ENCODE measurements at places on chromosomes 1 and 21.

GRCh38 chr1:151620286-151620685 lies 8.4 kb downstream of the SNX27 start:
- ATAC-seq, result no peak

- no peak for ATAC-seq
These were observed 309.7 kb upstream of the ZRANB2 start for GRCh38 chr1:71390518-71390917.

GRCh38 chr1:153526132-153526543 lies 9.7 kb downstream of the S100A6 start:
- peak; percentile 68 for ATAC-seq

- ATAC-seq, result no peak
These were observed 14.1 kb upstream of the KCNA2 start for GRCh38 chr1:110620250-110620615.

GRCh38 chr1:15916417-15916816 lies 59.5 kb downstream of the ZBTB17 start:
- no peak for ATAC-seq

DNA sequence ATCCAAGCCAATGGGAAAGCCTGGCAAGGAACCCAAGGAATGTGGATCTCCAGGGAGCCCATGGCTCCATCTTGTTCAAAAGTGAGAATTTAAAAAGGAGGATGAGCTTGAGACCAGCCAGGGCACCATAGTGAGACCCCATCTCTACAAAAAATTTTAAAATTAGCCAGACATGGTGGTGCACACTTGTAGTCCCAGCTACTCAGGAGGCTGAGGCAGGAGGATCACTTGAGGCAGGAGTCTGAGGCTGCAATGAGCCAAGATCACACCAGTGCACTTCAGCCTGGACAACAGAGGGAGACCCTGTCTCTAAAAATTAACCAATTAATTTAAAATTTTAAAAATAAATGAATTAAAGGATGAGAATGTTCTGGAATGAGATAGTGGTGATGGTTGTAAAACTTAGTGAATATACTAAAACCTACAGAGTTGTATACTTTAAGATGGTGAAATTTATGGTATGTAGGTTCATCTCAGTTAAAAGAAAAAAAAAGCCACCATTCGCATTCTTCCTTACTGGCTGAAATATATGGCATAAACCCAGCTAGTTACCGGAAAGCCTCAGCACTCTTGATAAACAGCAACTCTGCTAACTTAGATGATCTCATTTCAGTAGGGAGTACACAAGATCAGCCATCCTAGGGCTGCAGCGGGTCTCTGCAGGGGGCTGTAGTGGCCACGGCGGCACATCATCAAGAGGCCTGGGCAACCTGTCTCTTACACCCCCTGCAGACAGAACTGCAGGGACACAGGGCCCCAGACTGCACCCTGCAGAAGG lies 48.3 kb upstream of the H6PD start:
- no peak for ATAC-seq

GRCh38 chr1:160997323-160998038 lies 23.5 kb downstream of the F11R start:
- ATAC-seq, result peak; percentile 52

- ATAC-seq, result no peak
These were observed 89.9 kb upstream of the ARTN start for GRCh38 chr1:43843684-43844083.

DNA sequence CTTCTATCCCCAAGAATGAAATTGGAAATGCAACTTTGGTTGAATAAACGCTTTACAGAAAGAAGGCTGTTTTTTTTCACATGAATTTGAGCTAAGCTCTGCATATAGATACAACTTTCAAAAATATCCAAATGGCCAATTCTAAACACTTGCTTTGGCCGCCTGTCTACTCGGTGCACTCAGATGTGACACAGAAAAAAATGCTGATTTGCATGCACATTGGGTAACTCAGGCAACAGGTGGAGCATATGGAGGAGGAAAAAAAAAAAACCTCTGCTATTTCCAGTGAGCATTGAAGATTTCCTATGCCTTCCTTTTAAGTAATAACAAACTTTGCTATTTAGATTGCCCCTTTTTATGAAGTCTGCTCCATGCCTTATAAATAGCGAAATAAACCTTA lies 262.5 kb downstream of the GRIK1 start:
- no peak for ATAC-seq

DNA sequence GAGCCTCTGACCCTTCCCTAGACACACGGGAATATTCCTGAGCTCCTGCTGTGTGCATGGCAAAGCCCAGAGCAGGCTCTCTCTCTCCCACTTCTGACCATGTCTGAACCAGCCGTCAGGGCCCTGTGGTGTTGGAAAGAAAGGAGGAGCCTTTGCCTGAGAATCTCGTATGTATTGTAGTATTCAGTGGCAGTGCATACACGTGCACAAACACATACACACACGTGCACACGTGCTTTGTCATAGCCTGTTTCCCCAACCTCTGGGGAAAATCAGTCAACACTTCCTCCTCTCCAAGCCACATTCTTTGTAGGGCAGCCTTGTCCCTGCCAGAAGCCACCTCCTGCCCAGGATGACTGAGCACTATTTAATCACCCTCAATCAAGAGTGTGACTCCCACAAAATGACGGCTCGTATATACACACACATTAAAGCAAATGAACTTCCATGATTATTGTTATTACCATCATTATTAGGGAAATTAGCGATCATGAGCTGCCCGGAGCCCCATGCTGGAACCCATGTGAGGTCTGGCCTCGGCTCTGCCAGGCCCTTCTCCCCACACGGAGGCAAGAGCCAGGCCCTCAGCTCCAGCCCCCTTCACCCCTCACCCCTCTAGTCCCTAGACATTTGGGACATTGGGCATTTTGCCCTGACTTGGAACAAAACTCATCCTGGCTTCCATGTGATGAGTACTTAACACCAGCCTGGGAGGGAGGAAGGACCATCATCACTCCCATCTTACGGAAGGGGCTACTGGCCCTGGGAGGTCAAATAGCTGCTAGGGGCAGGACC lies 331.9 kb downstream of the NPHP4 start:
- peak; percentile 77 for ATAC-seq

DNA sequence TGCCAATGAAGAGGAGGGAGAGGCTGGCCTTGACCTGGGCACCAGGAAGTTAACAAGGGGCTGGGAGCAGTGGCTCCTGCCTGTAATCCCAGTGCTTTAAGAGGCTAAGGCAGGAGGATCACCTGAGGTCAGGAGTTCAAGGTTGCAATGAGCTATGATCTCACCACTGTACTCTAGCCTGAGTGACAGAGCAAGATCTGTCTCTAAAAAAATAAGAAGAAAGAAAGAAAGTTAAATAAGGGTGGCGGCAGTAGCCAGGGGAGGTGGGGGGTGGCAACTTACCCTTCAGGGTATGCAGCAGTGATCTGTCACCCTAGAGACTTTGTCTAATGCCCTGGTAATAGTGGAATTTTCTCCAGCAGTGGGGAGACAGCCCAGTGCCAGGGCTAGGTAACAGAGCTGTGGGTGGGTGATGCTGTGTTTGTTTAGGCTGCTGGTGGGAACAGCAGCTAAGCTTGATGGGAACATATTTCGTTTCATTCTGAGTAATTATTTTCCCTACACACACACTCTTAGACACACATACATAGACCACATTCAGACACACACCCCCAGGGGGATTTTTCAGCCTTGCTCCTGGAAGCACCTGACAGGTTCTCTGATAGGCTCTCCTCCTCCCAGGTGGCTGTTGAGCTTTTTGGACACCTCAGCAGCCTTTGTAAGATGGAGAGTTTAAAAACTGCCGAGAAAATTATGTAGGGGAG lies 11.3 kb upstream of the SYT6 start:
- ATAC-seq, result no peak

DNA sequence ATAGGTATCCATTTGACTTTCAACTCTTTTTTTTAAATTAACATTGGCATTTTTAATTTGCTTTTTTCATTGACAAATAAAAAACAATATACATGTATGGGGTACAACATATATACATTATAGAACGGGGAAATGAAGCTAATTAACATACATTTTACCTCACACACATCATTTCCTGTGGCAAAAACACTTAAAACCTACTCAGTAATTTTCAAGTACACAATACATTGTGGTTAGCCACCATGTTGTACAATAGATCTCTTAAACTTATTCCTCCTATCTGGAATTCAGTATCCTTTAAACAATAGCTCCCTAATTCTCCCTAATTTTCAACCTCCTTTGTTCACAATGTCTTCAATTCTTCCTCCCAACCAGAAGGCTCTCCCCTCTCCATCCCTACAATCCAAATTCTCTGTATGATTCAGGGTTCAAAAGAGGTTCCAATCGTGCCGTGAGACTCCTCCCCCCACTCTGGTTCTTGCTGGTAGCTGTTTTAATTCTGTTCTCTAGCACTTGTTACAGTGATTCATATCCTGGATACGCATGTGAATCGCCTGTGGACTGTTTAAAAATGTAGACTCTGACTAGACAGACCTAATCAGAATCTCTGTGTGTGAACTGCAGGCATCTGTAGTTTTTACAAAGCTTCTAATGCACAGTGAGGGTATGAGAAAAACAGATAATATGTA lies 87.6 kb upstream of the DUSP10 start:
- peak; percentile 85 for ATAC-seq

DNA sequence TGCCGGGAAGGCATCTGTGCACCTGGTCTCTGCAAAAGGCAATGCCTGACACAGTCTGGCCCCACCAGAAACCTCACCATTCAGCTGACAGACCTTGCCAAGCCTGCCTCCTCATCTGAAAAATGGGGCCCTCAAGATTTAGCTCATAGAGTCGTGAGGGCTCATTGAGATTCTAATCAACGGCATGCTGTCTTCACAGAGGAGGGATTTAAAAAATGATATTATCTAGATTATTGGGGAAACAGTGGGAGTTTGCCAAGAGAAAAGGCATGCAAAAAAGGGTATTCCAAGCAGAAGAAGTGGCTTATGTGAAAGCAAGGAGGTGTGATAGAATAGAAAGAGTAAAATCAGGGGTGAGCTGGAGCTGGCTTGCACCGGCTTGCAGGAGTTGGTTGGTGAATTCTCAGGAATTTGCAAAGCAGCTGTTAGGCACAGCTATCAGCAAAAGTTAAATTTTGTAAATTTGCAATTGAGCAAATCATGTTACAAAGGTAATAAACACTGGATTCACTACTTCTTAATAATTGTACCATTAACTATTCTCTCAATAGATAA lies 91.7 kb upstream of the WNT4 start:
- ATAC-seq, result no peak

GRCh38 chr21:35635261-35635660 lies 425.1 kb downstream of the SETD4 start:
- peak; percentile 83 for ATAC-seq

DNA sequence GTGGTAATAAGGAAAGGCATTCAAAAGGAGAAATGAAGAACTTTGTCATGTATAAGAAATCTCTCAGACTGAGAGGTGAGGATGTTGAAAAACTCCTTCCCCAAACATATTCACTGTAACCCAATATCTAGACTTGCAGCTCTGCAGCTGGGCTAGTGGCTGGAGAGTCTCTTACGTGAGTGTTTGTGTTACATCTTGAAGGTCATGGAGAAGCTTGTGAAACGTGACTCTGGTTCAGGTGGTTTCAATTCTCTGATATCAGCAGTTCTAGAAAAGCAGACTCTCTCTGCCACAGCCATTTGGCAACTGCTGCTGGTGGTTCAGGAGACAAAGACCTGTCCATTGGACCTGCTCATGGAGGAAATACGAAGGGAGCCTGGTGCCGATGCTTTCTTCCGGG lies 55.0 kb upstream of the EPHA8 start:
- ATAC-seq, result no peak

DNA sequence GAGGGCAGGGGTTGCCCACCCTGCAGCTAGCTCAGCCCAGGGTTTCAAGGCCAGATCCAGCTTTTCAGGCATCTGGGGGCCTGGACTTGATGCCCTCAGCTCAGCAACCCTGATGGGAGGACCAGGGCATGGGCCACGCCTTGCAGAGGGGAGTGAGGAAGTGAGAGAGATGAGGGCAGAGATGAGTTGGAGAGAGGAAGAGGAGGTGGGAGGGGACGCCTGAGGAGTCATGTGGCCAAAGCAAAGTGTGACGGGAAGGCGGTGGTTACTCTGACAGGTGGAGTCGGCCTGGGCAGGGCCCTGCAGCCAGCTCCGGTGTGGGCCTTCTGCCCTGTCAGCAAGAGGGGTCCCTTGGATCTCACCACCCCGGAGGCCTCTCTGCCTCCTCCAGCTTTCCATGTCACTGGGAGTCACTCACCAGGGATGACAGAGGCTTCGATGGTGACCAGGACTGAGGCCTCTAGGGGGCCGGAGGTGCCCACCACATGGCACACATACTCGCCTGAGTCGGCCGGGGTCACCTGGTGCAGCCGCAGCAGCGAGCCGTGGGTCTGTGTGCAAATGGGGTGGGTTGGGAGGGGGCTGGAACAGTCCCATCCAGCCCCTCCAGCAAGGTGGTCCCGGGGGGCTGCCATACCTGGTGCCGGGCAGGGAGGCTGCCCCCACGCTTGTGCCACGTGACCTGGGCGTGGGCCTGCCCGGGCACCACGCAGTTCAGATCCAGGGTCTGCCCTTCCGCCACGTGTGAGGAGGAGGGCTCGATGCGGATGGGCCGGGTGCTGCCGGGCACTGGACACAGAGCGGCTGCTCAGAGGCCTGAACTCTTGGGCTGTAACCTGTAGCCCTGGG lies 40.4 kb downstream of the LDLRAD2 start:
- no peak for ATAC-seq

DNA sequence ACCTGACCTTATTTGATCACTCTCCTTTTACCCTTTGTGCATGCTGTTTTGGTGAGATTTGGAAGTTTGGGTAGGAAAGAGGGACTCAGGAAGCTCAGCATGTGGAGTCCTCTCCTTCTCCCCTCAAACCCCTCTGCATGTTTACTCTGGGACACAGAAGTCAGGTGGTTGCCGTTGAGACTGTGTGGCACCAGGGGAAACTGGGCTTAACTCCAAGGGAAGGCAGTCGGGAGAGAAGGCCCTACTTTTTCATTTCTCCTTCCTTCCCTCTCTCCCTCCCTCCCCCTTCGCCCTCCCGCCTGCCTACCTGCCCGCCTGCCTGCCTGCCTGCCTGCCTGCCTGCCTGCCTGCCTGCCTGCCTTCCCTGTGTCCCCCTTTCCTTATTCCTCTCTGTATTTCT lies 34.8 kb upstream of the TTC22 start:
- ATAC-seq, result no peak

DNA sequence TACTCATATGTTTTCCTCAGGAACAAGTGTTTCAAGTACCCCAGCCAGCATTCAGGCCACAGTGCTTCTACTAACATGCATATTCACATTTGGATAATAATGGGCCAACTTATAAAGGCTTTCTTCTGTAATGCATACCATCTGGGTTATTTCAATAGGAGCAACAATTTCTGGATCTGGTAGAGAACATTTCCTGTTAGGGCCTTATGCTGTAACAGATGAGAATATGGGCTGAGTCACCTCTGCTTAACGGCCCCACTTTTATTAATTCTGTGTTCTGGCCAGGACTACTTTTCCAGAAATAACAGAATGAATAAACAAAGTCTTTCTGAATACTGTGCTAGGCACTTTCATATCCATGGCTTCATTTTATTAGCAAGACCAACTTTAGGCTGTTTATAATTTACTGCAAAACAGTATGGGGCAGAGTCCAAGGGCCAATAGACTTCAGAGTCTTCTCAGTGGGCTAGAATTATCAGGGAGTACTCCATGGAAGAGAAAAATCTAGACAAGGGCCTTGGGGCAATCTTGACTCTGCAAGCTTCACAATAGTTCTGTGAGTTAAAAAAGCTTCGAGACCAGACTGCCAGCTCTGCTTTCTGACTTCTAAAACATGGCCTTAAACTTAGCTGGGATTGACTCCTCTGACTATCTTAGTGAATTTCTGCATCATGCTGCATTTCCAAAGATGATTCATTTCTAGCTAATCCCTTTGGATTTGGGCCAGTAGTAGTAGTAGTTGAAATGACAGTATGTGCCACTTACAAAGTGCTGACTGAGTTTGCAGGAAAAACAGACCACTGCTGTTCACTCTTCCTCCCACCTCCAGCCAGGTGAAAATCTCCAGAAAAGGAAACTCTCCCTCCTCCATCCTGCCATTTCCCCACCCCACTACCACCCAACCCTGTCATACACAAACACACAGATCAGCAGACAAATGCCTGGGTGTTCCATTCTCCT lies 8.2 kb upstream of the SSX2IP start:
- ATAC-seq, result peak; percentile 85

Data from esophagus mucosa (tissue), 1 donor.